ENCODE measurements at places on chromosomes 1 and 21.

- no peak for DNase-seq
Observed at GRCh38 chr1:184789884-184790283, 35.2 kb upstream of the EDEM3 start.

GRCh38 chr1:31055953-31056352 is 9.6 kb downstream of the PUM1 start:
- no peak for DNase-seq

DNA sequence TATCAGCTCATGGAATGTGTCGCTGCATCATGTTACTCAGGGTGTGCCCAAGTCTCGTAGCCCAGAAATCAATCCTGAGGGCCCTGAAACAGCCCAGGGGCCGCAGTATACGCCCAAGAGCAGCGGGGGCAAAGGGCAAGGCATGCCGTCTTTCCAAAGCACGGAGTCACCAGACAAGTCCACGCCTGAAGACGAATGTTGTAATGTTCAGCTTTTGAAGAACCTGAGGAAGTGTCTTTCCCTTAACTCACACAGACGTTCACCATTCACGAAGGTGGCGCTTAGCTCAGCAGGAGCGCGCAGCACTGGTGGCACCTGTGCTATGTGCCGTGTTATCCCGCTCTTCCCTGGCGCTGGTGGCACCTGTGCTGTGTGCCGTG is 18.8 kb upstream of the PWP2 start:
- DNase-seq, result no peak

GRCh38 chr1:118144684-118145083 is 40.3 kb downstream of the SPAG17 start:
- DNase-seq, result no peak

GRCh38 chr1:226696547-226696946 is 42.5 kb downstream of the ITPKB start:
- no peak for DNase-seq

- DNase-seq, result no peak
Observed at GRCh38 chr1:237342730-237343129, 300.7 kb downstream of the RYR2 start.
